ENCODE measurements at places on chromosomes 5 and 9.
A peak's percentile ranks its signal among the peaks of the same experiment; 100 is the strongest.

- peak; percentile 72 for DNase-seq
These were observed 58.7 kb upstream of the TNFSF8 start for GRCh38 chr9:114988962-114989599.

- DNase-seq = no peak
These were observed 707.1 kb downstream of the PTPRD start for GRCh38 chr9:9905736-9906135.

DNA sequence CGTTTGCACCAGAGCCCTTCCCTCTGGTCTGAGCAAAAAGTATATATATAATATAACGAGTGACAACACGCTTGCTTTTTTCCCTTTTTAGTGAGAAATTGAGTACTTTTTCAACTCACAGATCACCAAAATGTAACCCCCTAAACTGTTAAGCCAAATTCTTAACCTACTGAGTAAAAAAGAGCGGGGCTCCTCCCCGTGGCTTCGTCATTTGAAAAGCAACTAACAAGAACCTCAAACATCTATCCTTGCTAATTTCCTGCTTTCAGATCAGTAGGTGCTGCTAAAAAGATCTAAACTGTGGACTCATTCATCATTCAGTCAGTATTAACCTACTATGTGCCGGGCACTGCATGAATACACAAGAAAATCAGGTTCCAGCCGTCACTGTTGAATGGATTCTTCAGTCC is 1.0 kb upstream of the PTBP3 start:
- no peak for DNase-seq

- DNase-seq = no peak
These were observed 57.0 kb upstream of the LIFR start for GRCh38 chr5:38613490-38613889.

GRCh38 chr9:81234924-81235610 is 454.3 kb downstream of the TLE1 start:
- DNase-seq = no peak

GRCh38 chr9:89219637-89220036 is 41.0 kb upstream of the SHC3 start:
- DNase-seq = no peak

GRCh38 chr5:132776938-132777208 is 166 bp downstream of the SEPTIN8 start:
- no peak for DNase-seq

GRCh38 chr5:135071311-135071710 is 37.3 kb upstream of the PITX1 start:
- DNase-seq = no peak

- DNase-seq = no peak
These were observed 334.7 kb downstream of the NR2F1-AS1 start for GRCh38 chr5:93246090-93246855.

GRCh38 chr9:126232461-126232860 is 94.2 kb upstream of the MVB12B start:
- DNase-seq = peak; percentile 28

GRCh38 chr5:102971676-102972293 is 148.2 kb downstream of the GIN1 start:
- DNase-seq = no peak

DNA sequence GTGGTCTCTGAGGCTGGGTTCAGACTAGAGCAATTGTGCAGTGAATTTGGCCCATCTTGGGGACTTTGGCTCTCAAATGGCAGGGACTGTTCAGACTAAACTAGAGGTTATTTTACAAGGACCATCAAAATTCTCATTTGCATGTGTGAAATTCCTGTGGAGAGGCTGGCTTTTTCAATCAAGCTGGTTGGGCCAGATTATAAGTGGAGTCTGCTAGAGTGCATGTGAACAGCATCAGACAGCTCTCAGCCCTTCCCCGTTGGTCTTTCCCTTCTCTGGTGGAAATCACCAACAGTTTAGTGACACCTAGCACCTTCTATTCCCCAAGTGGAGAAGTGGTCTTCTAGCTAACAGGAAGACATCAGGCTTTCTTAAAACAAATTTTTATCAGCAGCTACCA is 301.3 kb downstream of the CWC27 start:
- DNase-seq = no peak

DNA sequence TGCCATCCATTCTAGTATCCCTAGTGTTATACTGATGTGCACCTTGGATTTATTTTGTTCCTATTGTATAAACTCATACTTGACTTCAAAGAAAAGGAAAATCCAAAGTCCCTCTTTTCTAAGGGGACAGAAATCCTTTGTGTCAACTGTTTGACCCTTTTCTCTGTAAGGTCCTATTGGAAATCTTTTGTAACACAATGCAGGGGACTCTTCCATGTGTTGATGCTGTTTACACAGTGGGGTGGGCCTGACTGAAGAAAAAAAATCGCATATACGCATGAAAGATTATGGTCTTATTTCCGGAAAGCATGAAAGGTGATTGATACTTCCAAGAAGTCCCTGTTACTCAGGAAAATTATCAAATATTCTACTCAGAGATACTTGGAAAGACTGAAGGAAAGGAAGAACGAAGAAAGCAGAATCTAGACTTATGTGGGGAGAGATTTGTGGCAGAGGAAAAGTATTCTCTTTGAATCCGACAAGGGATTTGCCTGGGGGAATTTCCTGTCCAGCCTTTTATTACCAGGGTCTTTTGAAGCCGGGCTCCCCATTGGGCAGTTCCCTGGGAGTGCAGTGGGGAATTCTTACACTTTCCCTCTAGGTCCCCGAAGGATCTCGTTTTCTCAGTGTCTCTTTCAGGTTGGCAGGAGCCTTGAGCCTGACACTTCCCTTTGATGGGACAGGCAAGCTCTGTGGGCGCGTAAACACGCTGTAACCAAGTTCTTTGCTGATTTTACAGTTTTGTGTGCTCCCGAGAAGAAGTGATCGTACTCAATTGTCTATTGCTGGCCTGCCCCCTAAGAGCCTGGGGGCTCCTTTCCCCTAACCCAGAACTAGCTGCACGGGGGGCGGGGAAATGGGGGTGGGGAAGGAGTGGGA is 779 bp upstream of the VCAN start:
- DNase-seq = no peak

All from activated CD8-positive, alpha-beta memory T cell treated with anti-CD3 and anti-CD28 coated beads for 24 hours (primary cell).